ENCODE measurements at places on chromosomes 12 and 14.

- DNase-seq, result no peak
Measured at GRCh38 chr14:106396999-106397398, 870.6 kb downstream of the TMEM121 start.

DNA sequence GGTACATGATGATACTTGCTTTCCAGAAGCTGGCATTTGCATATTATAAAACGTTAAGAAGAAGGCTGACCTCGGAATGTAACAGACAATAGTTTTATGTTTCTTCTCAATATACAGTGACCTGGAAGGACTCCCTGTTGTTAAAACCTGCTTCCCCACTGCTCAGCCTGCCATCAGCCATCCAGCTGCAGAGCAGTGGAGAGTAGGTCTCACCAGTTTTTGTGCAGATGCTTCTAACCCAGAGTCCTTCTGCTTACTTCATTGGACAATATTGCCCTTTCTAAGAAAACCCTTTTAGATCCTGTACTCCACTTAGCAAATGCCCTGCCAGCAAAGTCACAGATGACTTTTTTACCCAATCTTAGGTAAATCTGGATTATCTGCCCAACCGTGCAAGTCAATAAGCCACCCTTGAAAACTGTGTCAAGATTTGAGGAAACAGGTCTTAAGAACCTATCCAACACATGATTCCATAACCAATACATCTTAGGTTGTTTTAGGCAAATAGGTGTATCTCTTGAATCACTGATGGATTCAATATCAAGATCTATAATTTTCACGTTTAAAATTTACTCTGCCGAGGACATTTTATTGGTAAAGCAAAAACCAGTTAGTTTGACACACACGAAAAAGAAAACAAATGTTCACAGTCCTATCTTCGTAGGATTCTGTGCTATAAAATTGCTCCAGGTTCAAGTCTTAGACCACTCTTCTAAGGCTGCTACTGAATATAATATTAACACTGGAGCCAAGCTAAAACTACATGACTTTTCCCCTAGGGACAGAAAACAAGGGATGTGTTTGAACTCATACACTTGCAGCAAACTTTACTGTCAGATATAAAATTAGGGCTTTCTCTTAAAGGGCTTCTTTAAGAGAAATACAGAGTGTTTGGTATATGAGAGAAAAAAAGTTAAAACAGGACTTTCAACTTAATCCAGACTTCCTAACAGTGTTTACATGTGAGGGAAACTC is 5.7 kb downstream of the PHLDA1 start:
- no peak for DNase-seq

GRCh38 chr12:56581418-56582145 is 48.5 kb downstream of the BAZ2A start:
- DNase-seq, result no peak

DNA sequence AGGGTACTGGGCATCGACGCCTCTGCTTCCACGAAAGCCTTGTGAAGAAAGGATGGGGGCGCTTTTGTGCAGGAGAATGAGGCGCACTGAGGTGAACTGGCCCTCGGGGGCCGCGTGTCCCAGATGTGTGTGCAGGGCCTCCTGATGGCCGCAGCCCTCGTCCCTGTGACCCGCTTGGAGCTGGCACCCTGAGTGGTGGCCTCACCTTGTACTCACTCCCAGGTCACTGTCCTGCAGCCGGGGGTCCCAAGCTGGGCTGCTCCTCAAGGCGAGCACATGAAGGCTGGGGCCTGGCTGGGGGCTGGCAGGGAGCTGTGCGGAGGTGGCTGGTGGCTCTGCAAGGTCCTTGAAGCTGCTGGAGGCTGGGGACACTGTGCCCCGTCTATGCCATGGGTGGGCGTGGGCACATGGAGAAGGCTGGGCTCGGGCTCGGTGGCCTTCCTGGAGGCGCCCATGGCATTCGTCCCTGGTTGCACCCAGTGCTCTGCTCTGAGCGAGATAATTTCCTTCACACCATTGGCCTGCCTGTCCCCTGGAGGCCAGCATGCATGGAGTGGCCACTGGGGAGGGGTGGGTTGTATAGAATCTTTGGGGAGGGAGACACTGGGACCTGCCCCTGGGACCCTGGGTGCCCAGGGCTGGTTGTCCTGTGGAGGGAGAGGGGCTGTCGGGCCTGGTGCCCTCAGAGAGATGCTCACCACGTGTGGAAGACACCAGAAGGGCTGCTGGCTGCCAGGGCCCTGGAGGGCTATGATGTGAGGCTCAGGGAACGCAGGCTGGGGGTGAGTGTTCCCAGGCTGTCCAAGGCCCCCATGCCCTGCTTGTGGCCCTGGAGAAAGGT is 79.3 kb downstream of the TMEM121 start:
- no peak for DNase-seq

- DNase-seq, result no peak
Measured at GRCh38 chr12:530308-530707, 70.6 kb downstream of the B4GALNT3 start.

- DNase-seq, result no peak
Measured at GRCh38 chr12:11991604-11992003, 79.1 kb upstream of the BCL2L14 start.

GRCh38 chr14:94125659-94126418 is 3.6 kb downstream of the IFI27L2 start:
- DNase-seq, result no peak

GRCh38 chr12:54230555-54230954 is 41.8 kb upstream of the SMUG1 start:
- no peak for DNase-seq

DNA sequence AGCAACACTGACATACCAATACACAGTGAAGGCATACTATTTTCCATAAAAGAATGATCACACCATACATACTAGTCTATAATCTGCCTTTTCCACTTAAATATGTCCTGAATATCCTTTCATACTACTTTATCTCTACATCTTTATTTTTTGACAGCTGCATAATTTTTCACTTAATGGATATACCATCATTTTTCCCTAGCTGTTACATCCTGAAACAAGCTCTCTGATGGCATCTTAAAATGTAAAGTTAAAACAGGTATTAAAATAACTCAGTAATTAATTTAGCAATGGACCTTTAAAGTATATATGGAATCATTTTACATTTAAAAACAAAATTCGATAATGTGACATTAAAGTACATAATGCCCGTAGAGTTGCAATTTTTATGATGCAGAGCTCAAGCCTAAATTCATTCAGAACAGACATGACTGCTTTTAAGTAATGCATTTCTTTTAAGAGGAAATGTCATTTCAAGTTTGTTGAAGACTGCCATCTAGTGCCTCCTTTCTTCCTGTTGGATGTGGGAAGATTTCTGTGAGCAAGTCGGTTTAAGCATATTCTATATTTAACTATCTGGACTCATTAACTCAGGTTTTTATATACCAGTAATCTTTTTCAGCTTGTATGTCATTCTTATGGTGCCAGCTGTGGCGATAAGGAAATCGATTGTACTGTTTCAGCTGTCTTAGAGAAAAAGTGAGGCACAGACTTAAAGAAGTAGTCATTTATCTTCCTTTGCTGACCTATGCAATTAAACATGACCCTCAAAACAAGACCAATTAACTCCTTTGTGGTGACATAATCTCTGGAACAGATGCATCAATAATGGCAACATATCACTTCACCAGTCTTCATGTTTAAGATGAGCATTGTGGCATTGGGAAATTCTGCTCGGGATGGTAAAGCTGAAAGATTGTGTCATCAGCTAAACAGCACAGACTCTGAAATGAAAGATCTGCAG is 20.3 kb downstream of the PRICKLE1 start:
- peak; percentile 74 for DNase-seq

DNA sequence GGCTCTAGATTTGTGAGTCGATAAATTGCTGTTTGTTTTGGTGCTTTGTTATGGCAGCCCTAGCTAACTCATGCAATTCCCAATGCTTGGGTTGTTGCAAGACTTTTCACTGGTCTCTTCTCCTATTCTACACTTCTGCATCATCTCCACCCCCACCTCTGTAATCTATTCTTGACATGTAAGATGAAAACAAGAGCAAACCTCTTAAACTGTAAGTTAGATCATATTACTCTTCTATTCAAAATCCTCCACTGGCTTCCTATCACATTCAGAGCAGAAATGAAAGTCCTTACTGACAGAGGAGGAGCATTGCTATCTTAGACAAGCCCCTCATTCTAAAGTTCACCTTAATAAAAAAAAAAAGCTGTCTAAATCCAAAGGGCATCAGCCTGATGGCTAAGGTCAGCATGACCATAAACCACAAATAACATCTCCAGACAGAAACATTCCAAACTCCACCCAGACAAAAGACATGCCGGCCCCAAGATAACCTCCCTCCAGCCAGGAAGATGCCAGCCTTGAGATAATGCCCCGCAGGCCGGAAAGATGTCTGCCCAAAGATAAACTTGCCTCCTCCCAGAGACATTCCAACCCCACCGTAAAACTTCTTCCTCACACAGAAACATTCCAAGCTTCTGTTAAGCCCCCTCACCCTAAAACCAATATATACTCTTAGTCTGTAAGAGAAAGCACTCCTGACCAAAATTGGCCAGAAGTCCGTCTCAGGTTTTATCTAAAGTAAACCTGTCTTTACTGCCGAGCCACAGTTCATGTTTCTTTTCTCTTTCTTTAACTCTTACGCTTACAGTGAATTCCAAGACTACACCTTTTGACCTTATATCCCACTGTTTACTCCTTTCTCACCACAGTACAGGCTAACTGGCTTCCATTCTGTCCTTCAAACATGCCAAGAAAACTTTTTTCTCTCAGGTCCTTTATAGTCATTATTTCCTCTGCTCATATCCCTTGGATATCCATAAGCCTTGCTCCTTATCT is 308.9 kb downstream of the KCNH5 start:
- no peak for DNase-seq

GRCh38 chr12:90991952-90992465 is 12.8 kb downstream of the EPYC start:
- no peak for DNase-seq

DNA sequence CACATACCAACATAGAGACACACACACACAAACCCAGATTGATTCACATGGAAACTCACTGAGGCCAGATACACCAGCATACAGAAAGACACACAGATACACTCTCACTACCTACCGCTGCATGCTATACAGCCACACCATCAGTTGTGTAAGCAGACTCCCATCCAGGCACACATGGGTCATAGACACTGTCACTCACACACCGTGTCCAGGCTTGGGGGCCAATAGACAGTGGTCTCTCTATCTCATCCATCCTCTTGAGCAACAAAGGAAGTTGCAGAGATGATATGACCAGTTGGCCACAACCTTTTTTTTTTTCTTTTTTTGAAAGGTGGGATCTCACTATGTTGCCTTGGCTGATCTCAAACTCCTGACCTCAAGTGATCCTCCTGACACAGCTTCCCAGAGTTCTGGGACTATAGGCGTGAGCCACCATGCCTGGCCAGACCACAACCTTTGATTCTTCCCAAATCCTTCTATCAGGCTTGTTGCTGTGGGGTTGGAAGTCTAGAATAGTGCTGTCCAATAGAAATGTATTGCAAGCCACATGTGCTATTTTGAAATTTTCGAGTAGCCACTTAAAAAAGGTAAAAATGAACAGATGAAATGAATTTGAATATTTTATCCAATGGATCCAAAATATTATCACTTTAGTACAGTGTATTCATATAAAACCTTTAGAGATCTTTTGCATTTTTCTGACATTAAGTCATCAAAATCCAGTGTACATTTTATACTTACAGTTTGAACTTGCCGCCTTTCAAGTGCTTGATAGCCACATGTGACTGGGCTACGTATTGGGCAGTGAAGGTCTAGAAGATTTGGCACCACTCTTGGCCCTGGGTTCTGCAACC is 7.4 kb downstream of the LRP1-AS start:
- no peak for DNase-seq

DNA sequence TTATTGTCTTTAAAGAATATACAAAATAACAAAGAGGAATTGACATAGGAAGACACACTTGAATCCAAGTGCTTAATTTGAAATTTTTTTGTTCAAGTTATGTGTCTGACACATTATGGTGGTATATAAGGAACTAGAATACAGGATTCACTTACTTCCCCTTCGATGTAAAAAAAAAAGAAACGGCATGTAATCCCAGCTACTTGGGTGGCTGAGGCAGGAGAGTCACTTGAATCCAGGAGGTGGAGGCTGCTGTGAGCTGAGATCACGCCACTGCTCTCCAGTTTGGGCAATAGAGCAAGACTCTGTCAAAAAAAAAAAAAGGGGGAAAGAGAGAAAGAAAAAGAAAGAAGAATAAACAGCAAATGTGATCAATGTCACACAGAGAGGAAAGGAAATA is 8.9 kb downstream of the CLEC12A start:
- DNase-seq, result no peak

DNA sequence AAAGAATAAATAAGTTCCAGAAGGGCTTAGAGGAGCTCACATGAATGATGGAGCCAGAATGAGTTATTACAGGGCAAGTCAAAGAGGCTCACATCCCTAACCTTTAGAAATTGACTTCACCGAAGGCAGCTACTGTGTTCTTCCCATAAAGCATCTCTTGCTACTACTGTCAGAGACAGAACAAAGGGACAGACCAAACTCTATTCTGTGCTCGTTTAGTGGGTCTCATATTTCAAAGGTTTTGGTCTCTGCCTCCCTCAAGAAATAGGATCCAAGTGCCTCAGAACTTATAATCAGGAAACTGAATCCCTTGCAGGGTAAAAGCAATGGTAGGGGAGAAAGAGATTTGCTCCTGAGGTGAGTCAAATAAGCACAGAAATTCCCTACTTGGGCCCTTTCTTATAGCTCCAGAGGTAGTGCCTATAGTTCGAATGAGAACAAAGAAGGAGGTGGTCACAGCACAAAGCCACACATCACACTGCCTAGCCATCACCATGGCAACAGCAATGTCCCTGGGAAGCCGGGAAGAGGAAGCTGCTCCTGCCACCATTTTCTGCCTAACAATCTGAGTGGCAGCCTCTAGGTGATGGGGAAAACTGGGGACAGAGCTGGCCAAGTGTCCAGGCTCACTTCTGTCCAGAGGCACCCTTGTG is 294.9 kb downstream of the FOXN3 start:
- DNase-seq, result peak; percentile 67

- DNase-seq, result no peak
Measured at GRCh38 chr12:23113781-23114180, 488.8 kb downstream of the ETNK1 start.

GRCh38 chr12:121942145-121942718 is 23.8 kb downstream of the CFAP251 start:
- DNase-seq, result no peak

DNA sequence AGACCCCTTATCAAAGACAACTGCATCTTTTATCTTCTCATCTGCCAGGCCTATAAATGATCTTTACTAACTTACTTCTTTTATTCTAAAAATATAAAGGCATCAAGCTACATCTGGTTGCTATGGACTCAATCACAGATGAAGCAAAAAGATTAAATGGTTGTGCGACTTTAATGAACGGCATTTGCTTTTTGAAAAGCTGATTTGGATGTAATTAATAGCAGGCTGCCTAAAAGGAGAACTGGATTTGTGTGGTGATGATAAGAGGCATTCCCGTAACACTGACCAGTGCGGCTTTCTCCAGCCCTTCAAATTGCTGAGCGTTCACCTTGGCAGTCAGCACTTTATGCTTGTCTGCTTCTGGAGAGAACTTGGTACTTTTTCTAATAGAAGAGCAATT is 103.8 kb downstream of the ARMH4 start:
- no peak for DNase-seq

- no peak for DNase-seq
Measured at GRCh38 chr12:123998991-123999359, 26.0 kb downstream of the ZNF664 start.

GRCh38 chr12:80766897-80767296 is 50.2 kb downstream of the MYF5 start:
- no peak for DNase-seq
